ENCODE measurements at places on chromosomes 1 and 21.

DNA sequence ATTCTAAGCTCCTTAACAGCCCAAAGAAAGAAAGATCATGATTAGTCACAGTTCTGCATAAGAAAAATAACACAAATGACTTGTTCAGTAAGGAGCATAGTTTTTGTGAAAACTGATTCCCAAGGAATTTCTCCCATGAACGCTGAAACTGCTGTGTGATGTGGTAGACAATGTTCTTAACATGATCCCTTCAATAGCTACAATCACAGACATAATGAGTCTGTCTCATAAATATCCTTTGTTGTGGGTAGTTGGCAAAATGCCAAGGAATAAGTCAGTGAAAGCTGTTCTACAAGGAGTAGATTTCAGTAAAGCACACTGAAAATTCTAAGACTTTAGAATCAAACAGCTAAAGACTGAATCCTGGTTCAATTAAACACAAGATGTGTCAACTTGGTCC is 404.8 kb downstream of the HLX start:
- DNase-seq, result no peak

- DNase-seq, result no peak
Observed at GRCh38 chr21:35509001-35509704, 460.1 kb upstream of the RUNX1 start.

DNA sequence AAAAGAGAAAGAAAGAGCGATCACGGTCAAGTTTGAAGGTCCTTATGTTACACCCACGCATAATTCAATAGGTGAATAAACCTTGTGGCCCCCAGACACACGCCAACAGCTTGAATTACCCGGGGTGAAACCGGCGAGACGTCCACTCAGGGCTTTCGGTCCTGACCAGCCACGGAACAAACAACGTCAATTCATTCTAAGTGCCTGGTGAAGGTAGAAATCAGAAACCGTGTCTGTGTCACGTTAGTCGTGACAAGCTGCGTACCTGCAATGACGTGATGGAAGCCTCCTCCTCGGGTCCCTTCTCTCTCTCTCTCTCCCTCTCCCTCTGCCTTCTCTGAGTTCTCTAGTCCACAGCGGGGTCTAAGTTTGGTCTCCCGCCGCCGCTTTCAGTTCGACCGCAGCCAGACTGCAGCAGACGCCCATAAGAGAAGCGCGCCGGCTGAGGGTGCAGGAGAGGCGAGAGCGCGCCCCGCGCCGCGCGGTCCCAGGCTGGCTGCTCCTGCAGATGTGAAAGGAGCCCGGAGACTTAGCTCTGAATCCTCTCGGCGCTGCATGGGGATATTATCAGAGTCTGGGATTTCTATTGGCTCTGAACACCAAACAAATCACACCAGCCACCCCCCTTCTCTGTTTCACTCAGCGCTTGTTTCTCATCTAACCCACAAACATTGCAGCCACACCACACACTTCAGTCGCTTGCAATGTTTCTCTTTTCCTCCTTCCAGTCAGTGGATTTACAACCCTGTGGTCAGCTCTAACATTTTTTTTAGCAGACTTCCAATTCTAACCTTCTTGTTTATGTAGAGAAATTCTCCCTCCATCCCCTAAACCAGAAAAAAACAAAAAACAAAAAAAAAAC is at the start of gene GREM2:
TSS of gene GREM2 (minus strand) at position 537 of the 862 bp plus-strand sequence. CDS start 118,680 bp downstream, outside the sequence.
- DNase-seq, result peak; percentile 26

GRCh38 chr1:112673592-112674439 is 643 bp upstream of the MOV10 start:
- no peak for DNase-seq

GRCh38 chr1:14894811-14895560 is 258.6 kb upstream of the TMEM51 start:
- no peak for DNase-seq

- DNase-seq, result no peak
Observed at GRCh38 chr1:34876406-34876805, 16.9 kb upstream of the SMIM12 start.

GRCh38 chr1:202162418-202163280 is 2.2 kb upstream of the PTPN7 start:
- DNase-seq, result no peak

GRCh38 chr1:20421441-20421840 is 64.6 kb downstream of the CAMK2N1 start:
- no peak for DNase-seq

DNA sequence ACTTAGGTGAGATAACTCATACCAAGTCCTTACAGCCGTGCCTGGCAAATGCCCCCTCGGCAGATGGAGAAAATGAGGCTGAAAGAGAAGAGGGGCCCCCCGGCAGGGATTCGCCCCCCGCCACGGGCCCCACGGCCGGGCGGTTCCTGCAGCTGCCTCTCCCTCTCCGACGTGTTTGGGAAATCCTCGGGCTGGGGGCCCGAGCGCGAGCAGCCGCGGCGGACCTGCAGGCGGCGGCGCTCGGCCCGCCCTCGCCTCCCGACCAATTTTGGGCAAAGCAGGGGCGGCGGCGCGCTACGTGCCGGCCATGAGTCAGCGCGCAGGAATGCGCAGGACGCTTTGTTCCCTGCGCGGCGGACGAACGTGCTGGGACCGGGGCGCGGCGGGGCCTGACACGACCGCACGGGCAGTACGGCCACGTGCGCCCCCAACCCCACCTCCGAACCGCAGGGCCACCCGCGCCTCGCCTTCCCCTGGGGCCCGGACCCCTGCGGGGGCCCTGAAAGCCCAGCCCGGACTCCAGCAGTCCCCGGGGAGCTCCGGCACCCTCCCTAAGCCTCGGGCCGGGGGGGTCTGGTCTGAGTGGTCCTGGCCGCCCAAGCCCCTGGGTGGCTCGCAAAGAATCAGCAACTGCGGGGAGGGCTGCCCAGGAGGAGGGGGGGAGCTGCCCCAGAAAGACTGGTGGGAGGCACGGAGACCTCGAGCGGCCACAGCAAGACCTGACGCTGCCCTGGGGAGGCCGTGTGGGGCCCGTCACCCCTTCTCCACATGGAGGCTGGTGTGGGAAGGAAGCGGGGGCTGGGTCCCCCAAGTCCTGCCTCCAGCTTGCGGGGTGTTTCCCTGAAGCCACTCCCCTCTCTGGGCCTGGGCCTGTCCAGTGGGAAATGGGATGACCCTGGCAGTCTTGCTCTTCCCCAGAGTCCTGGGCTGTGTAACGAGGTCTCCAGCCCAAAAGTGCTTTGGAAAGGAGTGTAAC is 11.9 kb upstream of the EDN2 start:
- no peak for DNase-seq

DNA sequence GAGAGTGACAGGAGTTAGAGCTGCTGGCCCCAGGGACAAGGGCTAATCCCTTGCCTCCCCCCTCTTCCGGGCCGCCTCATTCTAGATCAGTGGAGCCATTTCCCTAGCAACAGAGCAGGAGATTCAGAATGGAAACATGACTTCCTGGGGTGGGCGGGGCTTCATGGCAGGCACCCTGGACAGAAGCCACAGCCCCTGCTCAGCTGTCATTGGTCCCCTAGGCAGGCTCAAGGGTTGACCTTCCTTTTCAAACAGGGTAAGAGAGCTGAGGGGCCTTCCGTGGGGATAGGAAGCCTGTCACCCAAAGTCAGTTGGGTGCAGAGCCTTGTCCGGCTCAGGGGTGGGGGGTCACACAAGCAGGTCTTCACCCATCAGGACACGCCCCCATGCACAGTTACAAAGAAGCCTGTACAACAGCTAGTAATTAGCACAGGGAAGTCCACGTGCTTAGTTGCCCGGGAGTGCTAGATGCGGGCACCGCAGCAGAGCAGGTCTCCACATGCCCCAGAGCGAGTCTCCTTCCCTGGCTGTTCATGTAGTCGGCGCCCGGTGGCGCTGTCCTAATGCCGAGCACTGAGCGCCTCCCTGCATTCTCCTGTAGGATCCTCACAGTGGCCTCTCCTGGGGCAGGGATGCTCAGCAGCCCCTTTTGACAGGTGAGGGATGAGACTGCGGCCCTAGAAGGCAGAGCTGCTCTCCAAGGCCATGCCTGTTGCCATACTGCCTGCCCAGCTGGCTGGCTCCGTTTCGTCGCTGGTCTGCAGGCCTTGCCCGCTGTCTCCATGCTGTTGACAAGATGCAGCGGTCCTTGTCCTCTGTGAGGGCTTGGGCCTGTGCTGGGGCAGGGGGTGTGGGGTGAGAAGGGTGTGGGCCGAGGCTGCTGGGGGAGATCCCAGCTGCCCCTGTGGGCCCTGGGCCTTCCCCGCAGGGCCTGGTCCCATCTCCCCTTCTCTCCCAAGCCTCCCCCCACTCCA is 5.1 kb downstream of the TMEM201 start:
- DNase-seq, result peak; percentile 13

DNA sequence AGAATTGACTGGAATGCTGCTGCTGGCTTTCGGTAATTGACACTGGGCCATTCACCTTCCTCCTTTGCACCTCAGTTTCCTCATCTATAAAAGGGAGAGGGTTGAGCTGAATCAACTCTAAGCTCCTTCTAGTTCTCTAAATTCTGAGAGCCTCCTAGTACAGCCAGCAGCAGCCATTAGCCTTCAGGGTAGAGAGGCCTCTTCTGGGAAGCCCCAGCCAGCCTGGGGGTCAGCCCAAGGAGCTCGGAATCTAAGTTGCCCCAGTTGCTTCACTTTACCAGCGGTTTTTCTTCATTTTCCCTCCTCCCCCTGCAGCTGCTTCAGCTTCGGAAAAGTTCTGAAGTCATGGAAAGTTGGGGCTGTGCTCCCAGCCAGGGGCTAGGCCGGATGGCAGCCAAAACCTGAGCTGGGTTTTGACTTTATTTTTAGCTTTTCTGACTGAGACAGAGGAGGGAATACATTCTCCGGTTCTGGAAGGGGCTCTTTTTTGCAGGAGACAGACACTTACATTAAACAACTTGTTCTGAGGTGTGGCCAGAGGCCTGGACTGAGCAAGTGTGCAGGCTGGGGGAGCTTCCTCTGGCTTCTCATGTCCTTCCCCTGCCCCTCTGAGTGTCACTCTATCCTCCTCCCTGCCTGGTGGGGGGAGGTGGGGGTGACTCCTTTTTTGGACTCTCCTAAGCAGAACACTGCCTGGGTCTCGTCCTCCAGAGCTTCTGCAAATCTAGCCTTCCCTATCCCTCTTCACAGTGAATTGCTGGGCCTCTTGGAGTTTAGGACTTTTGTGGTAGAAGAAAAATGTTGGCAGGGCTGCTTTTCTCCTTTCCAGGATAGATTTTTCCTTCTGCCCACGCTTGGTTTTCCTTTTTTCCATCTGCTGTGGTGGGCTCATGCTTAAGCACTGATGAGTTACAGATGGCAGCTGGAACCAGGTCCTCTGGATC is 14.4 kb downstream of the LMNA start:
- DNase-seq, result no peak

GRCh38 chr1:17119076-17119772 is at the start of gene PADI2:
Gene PADI2 (minus strand): TSS chr1:17119451. CDS start chr1:17119371, 80 bp downstream.
- DNase-seq, result peak; percentile 81

GRCh38 chr1:87362834-87363426 is 34.2 kb downstream of the LMO4 start:
- DNase-seq, result no peak

- no peak for DNase-seq
Observed at GRCh38 chr1:169465281-169465680, 20.5 kb downstream of the SLC19A2 start.

GRCh38 chr1:225514671-225515081 is 86.8 kb upstream of the LBR start:
- no peak for DNase-seq

- DNase-seq, result no peak
Observed at GRCh38 chr21:45640888-45641479, 2.5 kb upstream of the PCBP3 start.

GRCh38 chr1:240888039-240888786 is 276.3 kb upstream of the GREM2 start:
- peak; percentile 27 for DNase-seq

DNA sequence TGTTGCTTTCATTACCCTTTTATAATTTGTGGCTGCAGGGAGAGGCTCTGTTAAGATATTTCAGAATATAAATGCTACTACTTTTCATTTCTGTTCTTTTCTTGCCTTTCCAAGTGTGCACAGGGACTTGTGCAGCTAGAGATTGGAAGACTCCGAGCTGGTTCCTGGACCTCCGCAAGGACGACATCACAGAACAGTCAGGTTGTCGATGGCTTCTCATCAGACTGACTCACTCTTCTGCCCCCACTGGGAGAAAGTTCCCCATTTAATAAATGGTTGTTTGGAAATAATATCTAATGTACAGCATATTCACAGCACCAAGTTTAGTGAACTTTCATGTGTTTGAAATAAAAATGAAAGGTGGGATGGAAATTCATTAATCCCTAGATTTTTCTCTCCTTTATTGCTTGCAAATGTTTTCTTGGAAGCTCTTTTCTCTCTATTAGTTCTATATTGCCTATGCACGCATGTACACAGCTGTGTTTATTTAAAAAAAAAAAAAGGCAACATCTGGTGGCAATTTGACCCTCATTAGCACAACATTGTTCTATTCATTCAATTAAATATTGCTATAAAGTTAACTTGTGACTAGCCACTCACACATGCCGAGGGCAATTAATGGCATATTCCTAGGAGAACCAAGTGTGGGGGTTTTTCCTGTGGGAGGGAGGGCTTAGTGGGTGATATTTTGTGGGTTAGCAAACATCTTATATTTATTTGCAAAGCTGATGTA is 77.5 kb upstream of the L1TD1 start:
- DNase-seq, result no peak

DNA sequence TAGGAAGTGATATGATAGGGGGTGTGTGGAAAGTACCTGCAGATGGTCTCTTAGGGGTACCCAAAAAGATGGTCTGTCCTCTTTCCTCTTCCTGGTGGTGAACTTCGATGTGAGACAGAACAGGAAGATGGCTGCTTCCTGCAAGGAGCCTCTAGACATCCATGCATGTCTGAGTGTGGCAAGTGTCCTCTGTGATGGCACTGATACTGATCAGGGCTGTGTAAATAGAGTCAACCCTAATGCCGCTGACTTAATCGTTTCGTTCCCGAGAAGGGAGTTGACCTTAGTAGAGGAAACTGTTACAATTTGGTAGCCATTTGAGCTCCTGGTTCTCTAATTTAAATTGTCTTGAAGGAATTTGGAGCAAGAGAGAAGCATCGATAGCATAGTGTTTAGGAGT is 168.6 kb downstream of the VPS13D start:
- no peak for DNase-seq

GRCh38 chr1:216531263-216532239 is 108.3 kb upstream of the USH2A start:
- no peak for DNase-seq

DNA sequence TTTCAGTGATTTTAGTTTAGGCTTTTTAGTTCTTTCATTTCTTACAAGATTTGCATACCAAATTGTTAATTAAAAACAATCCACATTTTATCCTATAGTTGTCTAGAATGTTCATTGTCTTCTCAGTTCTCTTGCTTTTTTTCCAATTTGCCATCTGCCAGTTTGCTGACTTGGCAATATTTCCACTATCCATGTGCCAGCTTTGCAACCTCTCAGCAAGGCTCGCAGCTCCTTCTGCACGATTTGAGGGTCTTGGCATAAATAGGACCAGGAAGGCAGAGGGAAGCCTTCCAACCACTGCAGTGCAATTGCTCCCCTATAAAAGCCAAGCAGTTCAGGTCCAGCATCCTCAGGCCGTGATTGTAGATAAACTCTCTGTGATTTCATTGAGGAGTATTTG is 306.8 kb upstream of the FMN2 start:
- DNase-seq, result no peak
